ENCODE measurements at places on chromosomes 2 and 18. TPM values are rescaled to one million over a fixed set of nuclear protein-coding genes. Genes with fewer than 3 reads are reported as not detected.

Gene NOSTRIN
- 3.3 TPM for total RNA-seq

Gene KCNE4
- 0.65 TPM for total RNA-seq

Gene CENPA
- 46.7 TPM for total RNA-seq

Gene IL1R1
- total RNA-seq = 27.0 TPM

Gene RBM45
- total RNA-seq = 14.1 TPM

Gene ASIC4
- total RNA-seq = 0.08 TPM

Gene MYO7B
- 0.19 TPM for total RNA-seq

Gene KIAA2012
- not detected for total RNA-seq

Gene LYPD1
- 12.0 TPM for total RNA-seq

Gene EHD3
- 8.3 TPM for total RNA-seq

Gene GALNT3
- 0.11 TPM for total RNA-seq

Gene TMEM37
- 1.5 TPM for total RNA-seq

Gene HOXD13
- 0.24 TPM for total RNA-seq

Gene GNAL
- total RNA-seq = 5.4 TPM

Gene GPR39
- total RNA-seq = 9.6 TPM

Gene ABCG5
- not detected for total RNA-seq

Gene HJURP
- 93.0 TPM for total RNA-seq

Gene MDH1B
- total RNA-seq = 1.7 TPM

Gene ADAM17
- total RNA-seq = 29.0 TPM

Gene ANKRD30B
- total RNA-seq = not detected

Gene KIF3C
- 54.9 TPM for total RNA-seq

Gene CASP8
- total RNA-seq = 32.1 TPM

Gene TDRD15
- total RNA-seq = not detected

Gene MXD1
- total RNA-seq = 1.8 TPM

Gene MAT2A
- 543 TPM for total RNA-seq

Gene ABCB11
- 0.02 TPM for total RNA-seq

Gene SAG
- not detected for total RNA-seq

All from A549 treated with ZK216348 at 1 μM for 4 hours (cell line).